ENCODE measurements at places on chromosomes 7 and 10.

- DNase-seq, result peak; percentile 67
These were observed 108.7 kb downstream of the DIP2C start for GRCh38 chr10:580778-581177.

DNA sequence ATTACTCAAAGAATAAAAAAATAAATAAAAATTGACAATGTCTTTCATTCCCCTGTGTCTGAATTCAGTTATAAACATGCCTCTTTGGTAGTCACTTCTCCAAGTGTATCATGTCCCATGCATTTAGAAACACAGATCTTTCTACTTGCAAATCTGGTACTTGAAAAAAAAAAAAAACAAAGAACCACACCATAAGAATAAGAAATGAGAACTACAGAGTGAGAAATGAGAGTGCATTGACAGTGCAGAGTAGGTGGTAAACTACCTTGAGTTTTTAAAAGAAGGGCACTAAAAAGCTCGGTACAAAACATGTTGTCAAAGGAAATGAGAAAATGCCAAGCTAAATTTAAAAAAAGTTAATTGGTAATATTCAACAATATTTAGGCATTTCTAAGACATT lies 123.0 kb downstream of the GPR85 start:
- no peak for DNase-seq

GRCh38 chr10:56449770-56450169 lies 88.7 kb upstream of the ZWINT start:
- DNase-seq, result peak; percentile 53

DNA sequence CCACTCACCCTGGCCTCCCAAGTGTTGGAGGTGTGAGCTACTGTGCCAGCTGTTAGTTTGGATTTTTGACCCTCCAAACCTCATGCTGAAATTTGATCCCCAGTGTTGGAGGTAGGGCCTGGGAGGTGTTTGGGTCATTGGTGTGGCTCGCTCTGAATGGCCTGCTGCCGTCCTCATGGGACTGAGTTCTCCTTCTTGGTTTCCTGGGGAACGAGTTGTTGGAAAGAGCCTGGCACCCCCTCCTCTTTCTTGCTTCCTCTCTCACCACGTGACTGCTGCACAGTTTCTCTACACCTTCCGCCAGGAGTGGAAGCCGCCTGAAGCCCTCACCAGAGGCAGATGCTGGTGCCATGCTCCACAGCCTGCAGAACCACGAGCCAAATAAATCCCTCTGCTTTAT lies 253.5 kb downstream of the PHTF2 start:
- DNase-seq, result no peak

GRCh38 chr7:133830081-133830480 lies 297.1 kb upstream of the LRGUK start:
- DNase-seq, result no peak

- peak; percentile 51 for DNase-seq
These were observed 122.5 kb upstream of the PITRM1 start for GRCh38 chr10:3294919-3295581.

- DNase-seq, result peak; percentile 79
These were observed 951.6 kb downstream of the ANKRD7 start for GRCh38 chr7:119175911-119176627.

DNA sequence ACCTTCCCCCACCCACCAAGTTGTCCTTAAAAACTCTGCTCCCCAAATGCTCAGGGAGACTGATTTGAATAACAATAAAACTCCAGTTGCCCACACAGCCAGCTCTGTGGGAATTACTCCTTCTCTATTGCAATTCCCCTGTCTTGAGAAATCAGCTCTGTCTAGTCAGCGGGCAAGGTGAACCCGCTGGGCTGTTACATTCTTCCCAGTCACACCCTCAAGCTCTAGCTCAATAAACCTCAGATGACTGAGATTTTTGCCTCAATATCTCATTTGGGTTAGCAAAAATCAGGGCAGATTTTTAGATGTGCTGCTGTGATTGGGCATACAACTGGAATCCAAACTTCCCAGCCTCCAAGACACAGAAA lies 32.9 kb downstream of the SVOPL start:
- DNase-seq, result no peak

DNA sequence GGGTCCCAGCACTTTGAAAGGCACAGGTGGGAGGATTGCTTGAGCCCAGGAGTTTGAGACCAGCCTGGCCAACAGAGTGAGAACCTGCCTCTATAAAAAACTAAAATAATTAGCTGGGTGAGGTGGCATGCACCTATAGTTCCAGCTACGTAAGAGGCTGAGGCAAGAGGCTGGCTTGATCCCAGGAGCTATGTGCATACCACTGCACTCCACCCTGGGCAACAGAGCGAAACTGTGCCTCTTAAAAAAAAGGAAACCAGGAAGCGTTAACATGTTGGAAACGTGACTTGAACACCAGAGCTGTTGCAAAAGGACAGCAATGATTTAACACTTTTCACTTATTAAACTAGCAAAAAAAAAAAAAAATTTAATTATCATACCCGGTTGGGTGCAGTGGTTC lies 12.6 kb downstream of the BAZ1B start:
- DNase-seq, result no peak
